ENCODE measurements at places on chromosomes 1 and 21.

DNA sequence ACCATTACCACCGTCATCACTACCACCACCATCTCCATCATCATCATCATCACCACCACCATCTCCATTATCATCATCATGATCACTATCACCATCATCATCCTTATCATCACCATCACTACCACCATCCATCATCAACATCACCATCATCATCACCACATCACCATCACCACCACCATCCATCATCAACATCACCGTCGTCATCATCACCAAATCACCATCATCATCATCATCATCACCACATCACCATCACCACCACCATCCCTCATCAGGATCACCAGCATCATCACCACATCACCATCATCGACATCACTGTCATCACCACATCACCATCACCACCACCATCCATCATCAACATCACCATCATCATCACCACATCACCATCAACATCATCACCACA is 203.0 kb upstream of the VAMP3 start:
- no peak for DNase-seq

- no peak for DNase-seq
Observed at GRCh38 chr1:198096390-198096789, 60.4 kb upstream of the NEK7 start.

GRCh38 chr1:49351768-49352167 is 575.1 kb upstream of the BEND5 start:
- DNase-seq, result no peak

GRCh38 chr1:109298666-109299557 is 7.9 kb downstream of the MYBPHL start:
- DNase-seq, result no peak

GRCh38 chr1:159000625-159001024 is 9.1 kb upstream of the IFI16 start:
- DNase-seq, result no peak

GRCh38 chr1:183234660-183235476 is 48.8 kb downstream of the LAMC2 start:
- no peak for DNase-seq

DNA sequence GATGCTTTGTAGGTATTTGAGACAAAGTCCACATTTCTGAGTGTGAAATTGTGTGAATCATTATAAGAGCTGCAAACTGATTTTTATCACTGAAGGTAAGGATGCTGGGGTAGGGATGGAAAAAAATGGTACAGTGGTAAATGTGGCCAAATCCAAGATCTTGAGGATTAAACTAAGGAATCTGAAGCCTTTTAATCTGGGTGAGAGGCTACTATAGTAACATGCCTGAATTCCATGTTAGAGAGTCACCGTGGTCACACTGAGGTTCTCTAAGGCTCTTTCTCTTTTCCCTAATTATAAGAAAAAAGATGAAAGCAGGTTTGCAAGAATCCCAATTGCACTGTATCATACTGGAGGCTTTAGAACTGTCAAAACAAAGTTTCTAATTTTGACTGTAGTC is 17.6 kb downstream of the PTGER3 start:
- no peak for DNase-seq

DNA sequence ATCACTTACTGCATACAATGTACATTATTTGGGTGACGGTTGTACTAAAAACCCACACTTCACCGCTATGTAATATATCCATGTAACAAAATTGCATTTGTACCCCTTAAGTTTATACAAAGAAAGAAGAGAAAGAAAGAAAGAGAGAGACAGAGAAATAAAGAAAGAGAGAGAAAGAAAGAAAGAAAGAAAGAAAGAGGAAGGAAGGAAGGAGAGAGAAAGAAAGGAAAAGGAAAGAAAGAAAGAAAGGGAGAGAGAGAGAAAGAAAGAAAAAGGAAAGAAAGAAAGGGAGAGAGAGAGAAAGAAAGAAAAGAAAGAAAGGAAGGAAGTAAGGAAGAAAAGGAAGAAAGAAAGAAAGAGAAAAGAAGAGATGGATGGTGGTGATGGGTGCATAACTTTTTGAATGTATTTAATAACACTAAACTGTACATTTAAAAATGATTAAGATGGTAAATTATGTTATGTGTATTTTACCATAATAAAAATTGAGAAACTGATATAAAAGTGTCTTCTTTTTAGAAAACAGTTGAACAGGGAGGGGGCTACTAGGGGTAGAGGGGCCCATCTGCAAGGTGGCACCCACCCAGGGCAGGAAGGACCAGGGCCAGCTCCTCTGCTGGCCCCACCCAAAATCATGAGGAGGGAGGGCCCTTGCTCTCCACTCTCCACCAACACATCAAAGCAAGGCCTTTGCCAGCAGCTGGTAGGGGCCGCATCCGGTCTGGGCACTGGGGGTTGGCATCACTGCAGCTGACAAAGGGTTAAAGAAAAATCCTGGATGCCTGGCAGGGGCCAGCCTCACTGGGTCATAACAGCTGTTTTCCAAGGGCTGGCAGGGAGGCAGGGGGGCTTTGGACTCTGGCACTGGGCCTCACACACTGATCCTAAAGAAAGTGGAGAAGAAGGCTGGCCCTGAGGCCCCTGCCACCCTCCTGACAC is 153.9 kb upstream of the EDN2 start:
- no peak for DNase-seq

- DNase-seq, result no peak
Observed at GRCh38 chr1:176638713-176639526, 175.9 kb downstream of the PAPPA2 start.

DNA sequence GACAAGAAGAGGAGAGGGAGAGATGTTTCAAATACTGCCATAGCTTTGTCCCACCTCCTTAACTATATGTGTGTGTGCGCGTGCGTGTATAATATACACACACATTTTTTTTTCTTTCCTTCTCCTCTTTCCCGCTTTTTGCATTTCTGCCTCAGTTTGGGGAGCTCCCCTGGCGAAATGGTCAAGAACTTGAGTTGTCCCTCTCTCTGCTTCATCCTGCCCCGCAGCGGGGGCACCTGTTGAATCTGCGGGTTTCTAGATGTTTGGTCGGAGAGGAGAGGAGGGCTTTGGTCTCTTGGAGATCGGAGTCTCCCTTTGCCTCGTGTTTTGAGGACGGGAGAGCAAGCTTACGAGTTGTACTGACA is 504 bp downstream of the SCCPDH start:
- no peak for DNase-seq

DNA sequence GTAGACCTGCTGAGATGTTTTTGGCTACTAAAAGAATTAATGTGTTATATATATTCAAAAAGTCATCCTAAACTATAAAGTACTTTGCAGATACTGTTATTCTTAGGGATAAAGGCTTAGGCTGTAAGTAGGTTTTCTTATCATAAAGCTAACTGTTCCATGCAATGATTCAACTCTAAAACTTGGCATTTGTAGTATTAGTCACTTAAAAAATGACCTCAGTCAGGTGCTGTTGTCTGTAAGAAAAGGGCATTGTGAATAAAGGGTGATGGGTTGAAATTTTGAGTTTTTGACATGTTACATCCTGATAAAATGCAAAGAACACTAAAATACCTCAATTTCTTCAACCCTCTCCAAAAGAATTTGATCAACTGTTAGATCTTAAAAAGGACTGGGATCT is 32.9 kb downstream of the ADCY10 start:
- DNase-seq, result no peak
